ENCODE measurements at places on chromosomes 11 and 22.

GRCh38 chr22:22657712-22658111 is 13.3 kb downstream of the GGTLC2 start:
- DNase-seq, result no peak

- no peak for DNase-seq
Measured at GRCh38 chr22:32469799-32470212, 4.8 kb upstream of the FBXO7 start.

DNA sequence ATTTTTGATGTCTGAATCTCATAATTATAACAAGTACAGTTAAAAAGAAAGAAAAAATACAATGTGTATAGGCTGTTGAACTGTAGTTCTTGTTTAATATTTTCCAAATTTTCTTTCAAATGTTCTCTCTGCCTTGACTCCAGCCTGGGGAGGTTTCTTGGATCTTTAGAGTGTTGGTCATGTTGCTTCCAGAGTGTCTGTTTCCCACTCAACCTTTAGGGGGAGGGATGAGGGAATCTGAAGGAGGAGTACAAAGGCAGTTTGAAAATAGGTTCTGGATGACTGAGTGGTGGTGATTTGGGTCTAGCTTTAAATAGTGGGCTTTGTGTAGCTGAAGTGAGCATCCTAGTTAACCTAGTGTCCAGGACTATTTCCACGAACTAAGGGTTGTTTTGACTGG is 2.0 kb downstream of the CTNND1 start:
- no peak for DNase-seq

DNA sequence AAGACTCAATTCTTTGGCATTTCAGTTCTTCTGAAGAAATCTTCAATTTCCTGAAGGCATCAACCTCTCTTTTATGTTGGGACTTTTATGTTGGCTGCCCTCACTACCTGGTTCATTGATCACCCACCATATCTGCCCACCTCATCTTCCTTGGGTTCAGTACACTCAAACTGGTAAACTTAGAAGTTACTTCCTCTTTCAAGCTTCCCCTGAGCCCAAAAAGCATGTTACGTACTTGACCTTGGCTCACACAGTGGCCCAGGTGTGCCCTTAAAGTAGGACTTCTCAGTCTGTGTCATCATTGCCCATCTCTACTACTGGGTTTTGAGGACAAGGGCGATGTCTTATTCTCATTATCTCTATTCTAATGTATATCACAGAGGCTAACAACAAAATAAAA is 86.1 kb downstream of the GRIA4 start:
- no peak for DNase-seq

GRCh38 chr22:36455571-36456463 is 25.6 kb downstream of the TXN2 start:
- DNase-seq, result no peak

GRCh38 chr11:3914805-3915204 is 59.3 kb downstream of the STIM1 start:
- DNase-seq, result no peak

- DNase-seq, result no peak
Measured at GRCh38 chr22:34804604-34805003, 261.4 kb upstream of the ISX start.

- DNase-seq, result no peak
Measured at GRCh38 chr11:75283391-75283931, 42.9 kb downstream of the TPBGL start.

- DNase-seq, result no peak
Measured at GRCh38 chr11:95282291-95282751, 51.3 kb upstream of the SESN3 start.

DNA sequence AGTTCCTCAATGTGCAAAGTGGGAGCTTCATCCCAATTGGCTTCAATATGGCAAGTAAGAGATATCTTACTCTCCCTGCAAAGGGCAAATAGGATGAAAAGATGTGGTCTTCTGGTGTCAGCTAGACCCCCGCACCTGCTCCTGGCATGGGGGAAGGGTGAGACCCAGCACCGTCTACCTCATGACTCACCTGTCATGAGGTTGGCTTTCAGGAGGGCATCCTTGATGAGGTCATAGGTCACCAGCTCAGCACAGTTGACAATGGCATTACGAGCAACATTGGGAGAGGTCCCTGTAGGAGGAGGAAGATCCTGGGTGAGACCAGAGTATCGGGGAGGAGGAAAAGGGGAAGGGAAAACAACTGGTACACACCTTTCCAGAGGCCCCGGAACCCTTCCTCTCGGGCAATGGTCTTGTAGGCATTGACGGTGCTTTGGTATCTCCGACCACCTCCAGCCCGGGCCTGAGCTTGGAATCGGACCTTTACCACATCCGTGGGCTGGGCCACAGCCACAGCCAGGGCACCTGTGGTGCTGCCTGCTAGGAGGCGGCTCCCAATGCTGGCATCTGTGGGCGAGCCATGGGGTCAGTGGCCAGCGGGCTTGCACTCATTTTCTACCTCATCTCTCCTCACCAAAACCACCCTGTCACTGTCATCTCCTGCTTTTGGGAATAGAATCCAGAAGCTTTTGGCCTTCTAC is 6.0 kb downstream of the UCP2 start:
- no peak for DNase-seq

DNA sequence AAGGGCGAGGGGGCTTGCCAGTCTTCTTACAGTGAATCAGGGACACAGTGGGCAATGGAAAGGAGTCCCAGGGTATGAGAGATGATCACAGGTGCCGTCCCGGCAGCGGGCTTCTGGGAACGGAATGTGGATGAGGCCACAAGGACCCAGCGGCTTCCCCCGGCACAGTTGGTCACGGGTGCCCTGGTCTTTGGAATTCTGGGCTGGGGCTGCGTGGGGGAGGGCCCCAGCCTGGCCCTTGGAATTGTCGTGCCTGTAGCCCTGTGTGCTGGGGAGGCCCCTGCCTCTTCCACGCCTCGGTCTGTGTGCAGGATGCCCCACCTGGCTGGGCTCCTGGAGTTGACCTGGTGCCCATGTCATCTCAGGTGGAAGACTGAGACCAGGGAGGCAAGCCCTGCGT is 76.6 kb downstream of the FBLN1 start:
- DNase-seq, result no peak

DNA sequence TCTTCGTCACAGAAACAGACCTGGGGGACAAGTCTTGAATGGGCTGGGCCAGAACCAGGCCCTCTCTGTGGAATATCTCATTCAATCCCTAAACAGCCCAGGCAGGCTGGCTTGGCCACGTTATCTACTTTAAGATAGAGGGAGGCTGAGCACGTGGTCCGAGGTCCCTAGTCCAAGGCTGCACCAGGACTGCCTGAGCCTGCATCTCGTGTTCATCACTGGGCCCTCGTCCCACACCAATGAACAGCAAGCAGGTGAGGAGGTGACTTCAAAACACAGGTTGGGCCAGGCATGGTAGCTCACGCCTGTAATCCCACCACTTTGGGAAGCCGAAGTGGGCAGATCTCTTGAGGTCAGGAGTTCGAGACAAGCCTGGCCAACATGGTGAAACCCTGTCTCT is 20.3 kb upstream of the FGF3 start:
- no peak for DNase-seq

GRCh38 chr11:64754124-64754918 is 5.5 kb downstream of the PYGM start:
- no peak for DNase-seq

GRCh38 chr11:34454308-34455032 is 15.7 kb downstream of the CAT start:
- no peak for DNase-seq

GRCh38 chr11:132972565-132972964 is 559.7 kb downstream of the OPCML start:
- no peak for DNase-seq

GRCh38 chr22:33785283-33785968 is 134.8 kb downstream of the LARGE1 start:
- DNase-seq, result no peak

GRCh38 chr11:33388793-33389525 is 131.8 kb downstream of the HIPK3 start:
- no peak for DNase-seq

DNA sequence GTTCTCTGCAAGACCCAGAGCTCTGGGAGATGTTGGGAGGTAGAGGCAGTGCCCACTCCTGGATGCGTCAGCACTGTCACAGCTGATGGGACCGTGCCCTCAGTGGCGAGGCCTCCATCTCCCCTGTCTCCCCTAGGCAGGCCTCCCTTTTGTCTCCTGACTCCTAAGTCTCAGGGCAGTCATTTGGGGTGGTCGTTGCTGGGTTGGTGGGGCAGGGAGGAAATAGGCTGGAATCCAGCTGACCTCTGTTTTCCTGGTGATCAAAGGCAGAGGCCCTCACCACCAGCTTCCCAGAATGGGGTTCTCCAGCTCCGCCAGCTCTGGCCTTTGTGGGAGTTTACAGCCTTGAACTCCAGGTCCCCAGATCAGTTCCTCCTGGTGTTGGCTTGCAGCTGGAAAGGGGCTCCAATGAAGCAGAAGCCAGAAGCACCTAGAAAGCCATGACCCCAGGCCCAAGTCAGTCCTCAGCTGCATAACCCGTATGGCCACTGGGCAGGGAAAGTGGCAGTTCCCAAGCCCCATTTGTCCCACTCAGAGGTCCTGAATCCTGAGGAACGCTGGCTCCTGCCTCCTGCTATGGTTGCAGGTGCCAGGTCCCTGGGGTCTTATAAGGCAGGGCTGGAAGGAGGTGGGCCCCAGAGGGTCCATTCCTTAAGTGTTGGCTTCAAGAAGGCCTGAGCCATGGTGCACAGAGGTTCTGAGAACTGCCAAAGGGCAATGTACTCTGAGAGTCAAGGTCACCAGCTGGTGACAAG is 7.3 kb upstream of the FXYD2 start:
- peak; percentile 18 for DNase-seq

- DNase-seq, result no peak
Measured at GRCh38 chr22:45781459-45781858, 109.8 kb downstream of the ATXN10 start.

- no peak for DNase-seq
Measured at GRCh38 chr11:114610984-114611944, 15.7 kb upstream of the NXPE4 start.

Measured in stimulated activated CD8-positive, alpha-beta memory T cell treated with anti-CD3 and anti-CD28 coated beads, Interleukin-4, amount 100 ng/mL, for 48 hours (primary cell).